ENCODE measurements at places on chromosomes 12 and 14.

- no peak for DNase-seq
Observed at GRCh38 chr12:109193896-109194295, 77.5 kb downstream of the ACACB start.

GRCh38 chr14:104041430-104042104 is 43.9 kb upstream of the ASPG start:
- no peak for DNase-seq

- DNase-seq = no peak
Observed at GRCh38 chr12:22064968-22065367, 18.9 kb downstream of the CMAS start.

DNA sequence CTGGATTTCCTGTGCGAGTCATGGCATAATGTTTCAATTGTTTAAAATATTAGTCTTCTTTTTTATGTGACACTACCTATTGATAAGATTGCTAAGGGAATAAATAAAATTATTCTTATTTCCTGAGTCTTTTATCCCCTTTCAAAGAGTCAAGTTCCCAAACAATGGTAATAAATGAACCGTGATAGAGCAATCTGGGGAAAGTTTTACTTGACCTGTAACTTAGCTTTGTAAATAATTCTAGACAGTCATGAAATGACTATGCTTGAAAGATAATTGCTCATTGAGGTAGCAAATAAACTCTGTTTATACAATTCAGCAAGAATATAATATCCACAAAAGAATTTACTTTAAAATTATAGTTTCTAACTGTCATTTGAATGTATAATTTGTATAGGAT is 82.1 kb downstream of the TSPAN8 start:
- no peak for DNase-seq

GRCh38 chr14:105974902-105975301 is 448.5 kb downstream of the TMEM121 start:
- peak; percentile 53 for DNase-seq

- no peak for DNase-seq
Observed at GRCh38 chr12:96344124-96344695, 56.0 kb downstream of the CDK17 start.

DNA sequence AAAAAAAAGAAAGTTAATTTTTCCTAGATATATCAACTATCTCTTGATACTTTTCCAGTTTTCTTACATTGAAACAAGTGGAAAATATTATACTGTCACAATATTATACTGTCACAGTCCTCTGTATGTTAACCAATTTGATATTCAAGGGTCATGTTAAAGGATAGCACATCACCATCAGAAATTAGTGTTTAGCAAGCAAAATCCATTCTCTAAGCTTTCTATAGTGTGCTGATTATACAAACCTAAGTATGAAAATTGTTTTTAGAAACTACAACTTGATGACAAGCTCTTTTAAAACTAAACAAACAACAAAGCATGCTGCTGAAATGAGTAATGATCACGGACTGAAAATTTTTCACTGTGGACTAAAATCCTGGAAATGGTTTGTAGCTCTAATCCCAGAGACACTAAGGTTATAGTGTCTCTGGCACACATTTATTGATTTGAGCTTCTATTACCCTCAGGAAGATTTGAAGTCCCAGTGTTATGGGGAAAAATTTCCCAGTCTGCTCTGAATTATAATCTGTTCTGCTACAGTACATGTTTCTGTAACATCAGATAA is 9.7 kb downstream of the SPTSSA start:
- no peak for DNase-seq

All from activated T-cell treated with anti-CD3 and anti-CD28 coated beads for 24 hours (primary cell).